Mesenchymal stem cell (in vitro differentiated cells and primary cell): ENCODE measurements at places on chromosomes 4 and X.

DNA sequence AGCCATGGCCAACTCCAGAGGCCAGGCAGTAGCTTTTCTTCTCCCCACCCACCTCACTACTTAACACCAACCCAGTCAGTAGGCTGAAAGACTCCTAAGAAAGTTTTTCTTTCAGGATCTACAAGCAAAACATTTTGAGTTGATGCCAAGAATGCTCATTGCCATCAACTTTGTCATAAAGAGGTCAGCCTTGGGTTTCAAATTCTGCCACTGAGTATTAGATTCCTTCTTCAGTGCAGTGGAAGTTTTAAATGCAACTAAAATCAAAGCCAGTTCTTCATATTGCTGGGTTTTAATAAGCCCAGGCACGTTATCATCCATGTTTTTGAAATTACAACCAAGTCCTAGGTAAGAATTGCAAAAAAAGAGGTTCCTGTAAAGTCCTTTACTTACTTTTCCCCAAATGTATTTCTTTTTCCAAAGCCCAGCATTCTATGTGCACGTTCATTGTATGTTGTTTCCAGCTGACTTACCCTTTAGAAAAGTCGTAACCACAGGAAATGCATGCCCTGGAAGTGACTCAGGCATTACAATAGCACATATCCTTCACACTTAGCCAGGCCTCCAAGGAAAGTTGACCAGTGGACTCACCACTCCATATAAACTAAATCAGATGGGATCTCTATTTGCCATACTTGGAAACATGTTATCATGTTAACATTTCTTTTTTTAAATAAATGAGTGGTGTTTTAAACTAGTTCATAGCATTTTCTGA lies 229.9 kb downstream of the SOX3 start:
- DNase-seq = peak; percentile 18

- DNase-seq = no peak
These were observed 103.5 kb downstream of the MID1 start for GRCh38 chrX:10516781-10517322.

- DNase-seq = no peak
These were observed 46.5 kb upstream of the HMX1 start for GRCh38 chr4:8917868-8918783.

DNA sequence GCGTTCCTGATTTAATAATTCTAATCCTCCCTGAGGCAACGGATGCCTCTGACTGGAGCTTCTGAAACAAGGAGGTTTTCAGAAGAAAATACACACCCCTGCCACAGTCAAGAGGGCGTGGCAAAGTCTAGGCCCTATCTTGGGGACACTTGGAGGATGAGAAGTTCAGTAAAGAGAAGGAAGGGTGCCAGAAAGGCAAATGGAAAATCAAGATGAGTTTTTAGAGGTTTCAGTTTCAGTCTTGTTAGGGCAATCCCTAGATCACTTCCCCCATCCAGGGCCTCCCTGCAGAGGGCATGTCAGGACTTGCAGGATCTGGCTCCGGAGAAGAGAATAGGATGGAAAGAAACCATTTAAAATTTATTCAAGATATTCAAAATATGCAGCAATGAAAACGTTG lies 28.5 kb upstream of the FGF2 start:
- peak; percentile 92 for DNase-seq

- no peak for DNase-seq
These were observed 16.4 kb downstream of the CCKAR start for GRCh38 chr4:26473893-26474292.

- no peak for DNase-seq
These were observed 419.6 kb upstream of the RASGEF1B start for GRCh38 chr4:81891005-81891996.

DNA sequence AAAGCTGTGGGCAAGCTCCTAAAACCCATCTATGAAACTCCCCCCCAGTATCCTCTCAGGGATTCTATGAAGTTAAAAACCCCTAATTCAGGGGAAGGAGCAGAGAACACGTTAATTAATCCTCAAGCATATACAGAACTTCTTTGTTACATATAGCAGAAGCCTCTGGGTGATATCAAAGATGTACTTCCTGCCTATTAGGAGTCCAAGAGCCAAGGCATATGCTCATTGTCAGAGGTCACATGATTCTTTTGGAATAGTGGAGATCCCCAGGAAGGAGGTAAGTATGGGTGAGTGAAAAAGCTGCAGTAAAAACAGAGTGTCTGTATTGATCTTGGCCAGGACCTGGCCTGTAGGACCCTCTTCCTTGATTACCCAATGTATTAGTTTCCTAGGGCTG lies 2.9 kb upstream of the SPARCL1 start:
- DNase-seq = no peak

- DNase-seq = peak; percentile 71
These were observed 1.0 kb downstream of the FAT4 start for GRCh38 chr4:125315576-125316400.

GRCh38 chrX:65633826-65634225 lies 33.6 kb upstream of the MSN start:
- DNase-seq = no peak

DNA sequence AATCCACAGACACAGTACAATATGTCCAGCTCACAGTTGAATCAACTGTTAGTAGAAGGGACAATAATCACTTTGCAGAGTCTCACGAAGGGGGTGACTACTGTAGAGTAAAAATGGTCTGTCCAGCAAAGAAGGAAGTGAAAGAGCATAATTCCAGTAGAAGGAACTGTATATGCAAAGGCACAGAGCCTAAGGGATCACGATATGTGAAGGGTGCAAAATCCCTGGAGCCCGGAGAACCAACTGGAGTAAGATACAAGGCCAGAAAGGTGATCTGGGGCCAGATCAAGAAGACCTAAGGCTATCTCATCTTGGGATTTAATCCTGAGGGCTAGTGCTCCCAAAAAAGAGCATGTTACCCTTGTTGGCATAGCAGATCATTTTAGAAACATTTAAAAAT lies 192.7 kb upstream of the LDB2 start:
- DNase-seq = no peak

DNA sequence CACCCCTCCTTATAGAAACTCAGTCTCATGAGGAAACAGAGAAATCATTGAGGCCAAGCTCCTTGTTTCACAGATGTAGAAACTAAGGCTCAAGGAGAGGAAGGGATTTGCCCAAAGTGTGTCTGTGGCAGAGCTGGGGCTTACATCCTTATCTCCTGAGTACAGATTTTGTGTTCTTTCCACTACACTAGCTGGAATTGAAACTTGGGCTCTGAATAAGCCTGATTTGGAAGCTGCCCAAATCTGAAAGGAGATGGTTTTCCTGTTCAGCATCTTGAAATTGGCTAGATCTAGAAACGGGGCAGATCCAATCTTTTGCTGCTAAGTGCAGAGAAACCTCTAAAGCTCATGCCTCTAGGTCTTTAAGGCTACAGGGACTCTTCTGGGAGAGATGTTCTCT lies 24.3 kb downstream of the AWAT2 start:
- no peak for DNase-seq

DNA sequence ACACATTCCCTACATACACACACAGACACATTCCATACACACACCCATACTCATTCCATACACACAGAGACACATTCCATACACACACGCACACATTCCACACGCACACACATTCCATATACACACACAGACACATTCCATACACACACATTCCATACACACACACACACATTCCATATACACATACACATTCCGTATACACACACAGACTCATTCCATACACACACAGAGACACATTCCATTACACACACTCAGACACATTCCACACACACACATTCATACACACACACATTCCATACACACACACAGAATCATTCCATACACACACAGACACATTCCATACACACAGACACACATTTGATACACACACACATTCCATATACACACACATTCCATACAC lies 15.2 kb downstream of the LINC00632 start:
- DNase-seq = peak; percentile 11

DNA sequence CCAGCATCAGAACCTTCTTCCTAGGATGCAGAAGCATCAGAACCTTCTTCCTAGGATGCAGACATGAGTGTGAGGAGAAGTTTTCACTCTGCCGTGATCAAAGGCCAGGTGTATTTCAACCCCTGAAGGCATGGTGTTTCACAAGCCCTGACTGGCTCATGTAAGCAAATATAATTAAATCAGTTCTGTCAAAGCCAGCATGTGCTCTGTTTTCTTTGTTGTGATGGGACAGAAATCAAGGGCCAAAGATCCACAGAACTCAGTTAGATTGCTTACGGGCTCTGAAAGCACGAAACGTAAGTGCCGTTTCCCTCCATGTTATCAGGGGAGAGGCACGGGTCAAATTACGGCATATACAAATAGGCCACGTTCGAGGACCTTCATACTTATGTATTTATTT lies 32.0 kb upstream of the CLDN24 start:
- DNase-seq = no peak

DNA sequence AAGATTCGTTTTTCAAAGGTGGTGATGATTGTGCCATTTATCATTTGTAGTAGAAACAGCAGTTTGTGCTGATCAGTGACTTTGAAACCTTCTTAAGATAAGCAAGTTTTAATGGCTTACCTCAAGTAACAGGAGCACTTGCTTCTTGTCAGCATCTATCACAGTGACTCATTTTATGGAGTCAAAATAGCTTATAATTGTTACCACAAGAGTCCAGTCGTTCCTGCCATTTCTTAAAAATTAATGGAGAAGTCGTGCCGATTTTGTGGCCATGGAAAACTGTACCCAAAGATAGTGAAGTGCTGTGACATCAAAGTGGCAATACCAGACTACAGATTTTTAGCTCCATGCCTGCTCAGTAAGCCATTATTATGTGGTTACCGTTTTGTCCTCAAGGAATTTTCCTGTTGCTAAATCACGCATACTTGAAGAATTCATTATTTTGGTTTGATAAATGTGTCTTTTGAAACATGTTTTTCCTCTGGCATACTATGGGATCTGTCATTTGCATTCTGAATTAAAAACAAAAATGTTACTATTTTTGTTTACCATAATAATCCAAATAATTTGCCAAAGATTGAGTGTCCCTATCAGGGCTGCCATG lies 129.9 kb downstream of the CBR4 start:
- peak; percentile 56 for DNase-seq

- DNase-seq = no peak
These were observed 38.4 kb upstream of the PJA1 start for GRCh38 chrX:69203638-69204037.
